ENCODE measurements at places on chromosomes 3 and 15.

DNA sequence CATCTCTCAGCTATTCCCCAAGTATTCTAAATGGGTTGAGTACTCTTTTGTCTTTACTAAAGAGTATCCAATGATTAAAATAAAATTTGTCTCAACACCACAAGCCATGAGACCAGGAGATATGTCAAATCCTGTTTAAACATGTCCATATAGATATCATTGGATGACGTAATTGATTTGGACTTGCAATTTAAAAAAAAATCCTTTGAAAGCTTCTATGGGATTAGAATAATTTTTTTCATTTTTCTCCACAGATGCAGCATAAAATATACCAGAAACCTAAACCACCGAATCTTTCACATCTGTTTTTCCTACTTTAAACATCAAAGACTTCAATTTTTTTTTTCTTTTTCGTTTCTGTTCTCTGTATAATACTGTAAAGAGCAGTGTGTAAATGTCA, 1022.3 kb downstream of the EPHA3 start:
- DNase-seq = no peak

DNA sequence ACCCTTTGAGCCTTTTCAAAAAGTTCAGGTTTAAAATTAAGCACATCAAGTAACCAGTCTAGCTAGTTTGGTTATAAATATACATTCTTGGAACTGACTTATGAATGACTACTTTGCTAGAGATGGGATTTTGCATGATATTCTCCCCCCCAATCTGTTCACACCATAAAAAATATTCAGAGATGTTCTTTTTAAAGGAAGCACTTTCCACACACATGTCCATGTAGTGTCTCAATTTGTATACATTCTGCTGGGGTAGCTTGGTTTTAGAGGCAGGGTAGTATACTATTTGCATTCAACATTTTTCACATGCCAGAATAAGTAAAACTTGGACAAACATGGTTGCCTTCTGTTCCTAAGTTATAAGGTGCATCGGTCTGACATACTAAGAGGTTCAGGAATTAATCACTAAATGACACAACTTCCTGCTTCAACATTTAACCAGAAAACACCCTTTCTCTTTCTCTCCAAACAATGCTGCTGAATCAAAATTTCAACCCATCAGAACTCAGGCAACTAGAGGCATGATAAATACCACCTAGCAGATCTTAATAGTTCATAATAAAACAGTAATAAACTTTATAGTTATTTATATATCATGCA, 57.0 kb downstream of the SUMF1 start:
- no peak for DNase-seq

DNA sequence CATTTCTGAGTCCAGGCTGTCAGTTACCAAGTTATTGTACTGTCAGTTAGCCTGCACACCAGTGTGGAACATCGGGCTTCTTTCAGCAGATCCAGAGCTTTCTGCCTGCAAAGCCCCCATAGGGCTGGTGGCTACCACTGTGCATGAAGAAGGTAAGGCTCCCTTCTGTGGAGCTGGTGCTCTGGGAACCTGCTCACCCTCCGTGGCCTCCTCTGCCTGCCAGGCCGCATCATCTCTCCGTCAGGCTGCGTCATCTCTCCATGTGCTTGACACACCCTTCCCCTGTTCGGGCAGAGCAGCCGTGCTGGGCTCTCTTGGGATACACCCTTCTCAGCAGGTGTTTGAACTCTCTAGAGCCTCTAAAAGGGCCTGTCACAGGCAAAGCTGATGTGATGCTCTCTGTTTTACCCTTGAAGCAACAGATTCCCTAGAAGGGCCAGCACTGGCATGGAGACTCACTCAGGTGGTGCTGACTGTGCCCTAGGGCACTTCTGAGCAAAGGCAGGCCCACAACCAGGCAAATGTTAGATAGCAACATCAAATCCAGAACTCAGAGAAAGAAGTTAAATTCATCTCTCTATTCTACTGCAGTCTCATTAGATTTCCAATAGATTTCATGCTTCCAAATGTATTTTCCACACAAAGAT, 261.1 kb downstream of the EPHB1 start:
- DNase-seq = no peak

DNA sequence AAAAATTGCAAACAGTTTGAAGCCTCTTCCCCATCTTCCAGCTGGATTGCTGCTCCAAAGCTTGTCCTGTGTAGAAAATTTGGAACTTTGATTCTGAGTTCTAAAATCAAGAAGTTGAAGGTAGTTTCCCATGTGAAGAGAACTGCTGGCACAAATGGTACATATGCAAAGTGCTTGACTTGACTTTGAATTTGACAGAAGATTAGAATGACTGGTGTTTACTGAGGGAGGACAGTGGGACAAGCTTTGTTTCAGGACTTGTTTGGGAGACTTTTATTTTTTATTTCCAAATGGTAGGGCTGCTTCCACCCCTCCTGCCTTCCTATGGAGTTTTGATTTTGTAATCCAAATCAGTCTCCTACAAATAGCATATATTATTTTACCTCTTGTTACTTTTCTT, 7.4 kb downstream of the ZFAND6 start:
- DNase-seq = no peak

DNA sequence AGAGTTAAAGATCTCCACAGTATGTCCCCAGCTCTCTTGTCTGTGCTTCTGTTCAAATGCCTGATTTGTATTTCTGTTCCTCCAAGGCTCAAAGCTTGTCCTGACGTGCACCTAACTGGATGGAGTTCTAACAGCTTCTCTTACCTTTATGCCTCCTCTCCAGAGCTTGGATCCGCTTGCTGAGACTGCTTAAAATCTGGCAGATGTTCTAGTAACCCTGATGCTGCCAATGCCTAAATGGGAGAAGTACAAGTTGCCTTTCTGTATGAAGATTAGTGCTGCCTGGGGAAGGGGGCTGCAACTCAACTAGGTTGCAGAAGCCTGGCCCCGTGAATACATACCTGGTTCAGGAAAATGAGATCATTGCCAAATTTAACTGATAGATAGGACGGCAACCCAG, 354.5 kb upstream of the KCNMB2 start:
- no peak for DNase-seq

DNA sequence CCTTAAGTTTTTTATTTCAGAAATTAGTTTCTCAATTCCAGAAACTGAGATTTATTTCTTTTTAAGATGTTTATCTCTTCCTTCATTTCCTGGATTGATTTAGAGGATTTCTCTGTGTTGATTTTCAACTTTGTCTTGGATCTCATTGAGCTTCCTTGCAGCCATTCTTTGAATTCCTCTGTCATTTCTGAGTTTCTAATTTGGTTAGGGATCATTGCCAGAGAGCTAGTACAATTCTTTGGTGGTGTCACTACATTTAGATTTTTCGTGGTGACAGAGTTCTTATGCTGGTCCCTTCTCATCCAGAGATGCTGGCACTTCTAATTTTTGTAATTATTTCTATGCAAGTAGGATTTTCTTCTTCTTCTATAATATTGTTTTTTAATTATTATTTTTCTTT, 691.1 kb upstream of the NAALADL2 start:
- DNase-seq = no peak

DNA sequence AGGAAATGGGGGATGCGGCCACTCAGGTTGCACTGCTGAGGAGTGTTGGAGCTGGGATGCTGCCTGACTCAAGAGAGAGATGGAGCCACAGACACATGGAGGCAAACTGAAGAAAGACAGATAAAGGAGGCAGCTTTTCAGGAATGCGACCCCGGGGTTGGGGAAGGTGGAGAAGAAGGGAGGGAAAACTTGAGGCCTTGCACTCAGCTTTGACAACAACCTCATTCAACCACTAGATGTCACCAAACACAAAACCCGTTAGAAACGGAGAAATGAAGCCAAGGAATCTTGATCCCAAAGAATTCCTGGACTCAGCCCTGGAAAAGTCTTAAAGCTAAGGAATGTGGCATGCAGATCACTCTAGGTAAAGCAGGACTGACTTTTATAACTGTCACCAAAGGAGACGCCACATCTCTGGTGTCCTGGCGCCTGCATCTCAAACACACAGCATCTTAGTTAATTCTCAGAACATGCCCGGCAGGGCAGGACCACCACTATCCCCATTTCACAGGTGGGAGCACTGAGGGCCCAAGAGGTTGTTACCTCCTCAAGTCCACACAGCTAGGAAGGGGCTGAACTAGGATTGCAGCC, 59.6 kb upstream of the LMCD1 start:
- peak; percentile 36 for DNase-seq

GRCh38 chr3:187352581-187353575, 15.3 kb upstream of the RTP4 start:
- peak; percentile 36 for DNase-seq

- no peak for DNase-seq
These were observed 56.6 kb upstream of the FAM3D start for GRCh38 chr3:58723173-58723572.

Measured in nephron progenitor cell (in vitro differentiated cells).